ENCODE measurements at places on chromosomes 5 and 9.

DNA sequence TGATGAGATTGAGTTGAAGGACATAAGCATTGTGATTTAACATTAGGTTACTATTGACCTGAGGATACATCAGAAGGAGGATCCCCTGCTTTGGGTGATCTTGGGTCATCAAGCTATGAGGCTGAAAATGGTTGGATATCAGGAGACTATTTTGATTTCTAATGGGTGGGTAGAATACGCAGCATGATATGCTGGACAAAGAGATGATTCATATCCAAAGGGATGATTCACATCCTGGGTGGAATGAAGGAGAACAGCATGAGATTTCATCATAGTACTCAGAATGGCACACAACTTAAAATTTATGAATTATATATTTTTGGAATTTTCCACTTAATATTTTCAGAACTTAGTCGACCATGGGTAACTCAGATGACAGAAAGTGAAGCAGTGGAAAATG is 1759.5 kb upstream of the C9orf72 start:
- peak; percentile 76 for DNase-seq

GRCh38 chr5:93995126-93995621 is 253.8 kb upstream of the POU5F2 start:
- peak; percentile 24 for DNase-seq

- no peak for DNase-seq
Observed at GRCh38 chr5:61340775-61341361, 8.8 kb downstream of the ZSWIM6 start.

DNA sequence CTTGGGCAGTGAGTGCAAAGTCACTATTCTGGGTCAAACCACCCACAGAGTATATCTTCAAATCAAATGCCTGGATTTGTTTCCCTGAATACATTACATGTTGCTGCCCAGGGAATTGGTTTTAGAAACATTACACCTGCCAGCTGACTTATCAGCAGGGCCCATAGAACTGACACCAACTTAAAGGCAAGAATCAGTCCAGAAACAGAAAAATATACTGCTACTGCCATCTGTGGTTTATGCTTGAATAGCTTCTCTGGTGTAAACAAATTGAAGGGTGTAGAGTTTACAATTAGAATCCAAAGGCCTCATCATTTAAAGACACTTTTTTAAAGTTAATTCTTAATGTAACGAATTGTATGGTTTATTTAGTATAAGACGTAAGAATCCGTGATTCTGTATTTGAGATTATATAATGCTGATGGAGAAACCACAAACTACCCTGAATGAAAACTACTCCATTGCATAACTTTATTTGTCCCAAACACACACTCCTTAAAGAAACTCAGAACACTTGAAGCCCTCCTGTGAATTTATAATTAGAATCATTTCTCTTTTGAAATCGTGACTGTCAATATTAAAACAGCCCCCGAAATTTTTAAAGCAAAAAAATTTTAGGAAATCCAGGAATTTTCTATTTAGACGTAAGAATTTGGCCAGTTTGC is 6.2 kb downstream of the NR6A1 start:
- DNase-seq = no peak

- DNase-seq = no peak
Observed at GRCh38 chr9:93240891-93241334, 57.0 kb downstream of the WNK2 start.

GRCh38 chr5:153831973-153832372 is 206.7 kb downstream of the FAM114A2 start:
- DNase-seq = no peak

DNA sequence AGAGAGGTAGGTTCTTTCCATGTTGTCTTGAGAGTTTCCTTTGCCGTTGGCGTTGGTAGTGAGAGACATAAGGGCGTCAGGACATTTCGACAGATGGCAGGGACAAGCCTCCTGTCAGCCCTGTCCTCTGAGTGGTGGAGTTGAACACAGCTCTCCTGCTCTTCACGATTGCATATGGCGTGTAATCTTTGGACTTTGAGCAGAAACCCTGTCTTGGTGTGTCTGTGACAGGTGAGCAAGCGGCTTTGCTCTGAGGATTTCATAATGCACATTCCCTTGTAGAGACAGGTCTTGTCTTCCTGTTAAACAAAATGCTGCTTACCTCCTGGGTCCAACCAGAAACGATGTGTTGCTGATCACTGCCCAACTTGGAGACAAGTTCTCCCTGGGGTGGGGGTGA is 146.5 kb downstream of the NXNL2 start:
- no peak for DNase-seq

- DNase-seq = no peak
Observed at GRCh38 chr9:2150338-2150737, 135.2 kb downstream of the SMARCA2 start.

GRCh38 chr9:33148367-33149014 is 18.6 kb downstream of the B4GALT1 start:
- DNase-seq = no peak

- DNase-seq = no peak
Observed at GRCh38 chr9:20995616-20996015, 35.8 kb downstream of the HACD4 start.

- no peak for DNase-seq
Observed at GRCh38 chr5:55021410-55021809, 2.6 kb upstream of the GZMK start.

- no peak for DNase-seq
Observed at GRCh38 chr5:123365156-123365555, 58.0 kb downstream of the CEP120 start.

- DNase-seq = no peak
Observed at GRCh38 chr5:101877451-101877850, 418.6 kb downstream of the SLCO4C1 start.

DNA sequence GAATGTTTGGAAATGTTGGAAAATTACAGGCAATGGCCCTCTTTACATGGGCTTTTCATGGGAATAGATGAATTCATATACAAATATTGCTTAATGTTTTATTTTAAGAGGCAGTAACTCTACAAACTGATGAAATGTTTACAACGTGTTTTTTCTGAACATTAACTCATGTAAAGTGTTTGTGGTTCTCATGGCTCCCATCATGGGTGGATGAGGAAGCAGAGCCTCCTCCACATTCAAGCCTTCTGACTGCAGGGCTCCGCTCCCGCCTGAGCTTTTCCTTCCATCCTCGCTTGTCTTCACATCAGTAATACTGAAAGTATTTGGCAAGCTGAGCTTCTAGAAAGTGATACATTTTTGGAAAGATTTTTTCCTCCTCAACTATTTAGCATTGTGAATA is 204.2 kb downstream of the ARHGAP26 start:
- DNase-seq = peak; percentile 40

- DNase-seq = no peak
Observed at GRCh38 chr5:26553079-26553478, 485.3 kb downstream of the CDH9 start.

DNA sequence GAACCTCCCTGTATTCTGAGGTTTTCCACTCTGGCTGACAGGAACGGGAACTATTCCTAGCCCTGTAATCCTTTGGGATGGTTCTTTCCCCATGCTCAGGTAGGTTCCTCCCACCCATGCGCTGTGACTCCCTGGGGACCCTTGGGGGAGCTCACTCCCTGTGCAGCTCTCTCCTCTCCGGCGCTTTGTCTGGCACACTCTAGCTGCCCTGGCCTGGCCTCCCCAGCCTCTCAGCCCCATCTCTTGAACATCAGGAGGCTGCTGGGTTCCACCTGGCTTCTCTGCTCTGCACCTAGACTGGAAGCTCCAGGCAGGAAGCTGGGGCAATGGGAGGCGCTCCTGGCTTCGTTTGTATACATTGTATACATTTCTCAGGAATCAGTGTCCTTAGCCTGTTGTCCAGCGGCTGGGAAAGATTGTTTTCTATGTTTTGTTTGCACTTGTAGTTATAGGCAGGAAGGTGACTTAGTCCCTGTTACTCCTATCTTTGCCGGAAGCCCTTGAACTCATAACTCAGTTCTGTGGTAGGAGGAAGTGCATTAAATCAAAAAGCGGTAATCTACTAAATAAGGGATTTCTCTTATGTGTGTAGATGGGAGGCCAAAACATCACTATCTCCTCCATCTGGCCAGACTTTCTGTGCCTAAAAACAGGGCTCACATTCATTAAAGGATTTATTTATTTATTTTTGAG is 20.4 kb downstream of the SLC25A25 start:
- no peak for DNase-seq

All from fibroblast of upper back skin (primary cell).